Caudate nucleus (tissue), 63 donors: ENCODE measurements at places on chromosomes 12 and 14.

DNA sequence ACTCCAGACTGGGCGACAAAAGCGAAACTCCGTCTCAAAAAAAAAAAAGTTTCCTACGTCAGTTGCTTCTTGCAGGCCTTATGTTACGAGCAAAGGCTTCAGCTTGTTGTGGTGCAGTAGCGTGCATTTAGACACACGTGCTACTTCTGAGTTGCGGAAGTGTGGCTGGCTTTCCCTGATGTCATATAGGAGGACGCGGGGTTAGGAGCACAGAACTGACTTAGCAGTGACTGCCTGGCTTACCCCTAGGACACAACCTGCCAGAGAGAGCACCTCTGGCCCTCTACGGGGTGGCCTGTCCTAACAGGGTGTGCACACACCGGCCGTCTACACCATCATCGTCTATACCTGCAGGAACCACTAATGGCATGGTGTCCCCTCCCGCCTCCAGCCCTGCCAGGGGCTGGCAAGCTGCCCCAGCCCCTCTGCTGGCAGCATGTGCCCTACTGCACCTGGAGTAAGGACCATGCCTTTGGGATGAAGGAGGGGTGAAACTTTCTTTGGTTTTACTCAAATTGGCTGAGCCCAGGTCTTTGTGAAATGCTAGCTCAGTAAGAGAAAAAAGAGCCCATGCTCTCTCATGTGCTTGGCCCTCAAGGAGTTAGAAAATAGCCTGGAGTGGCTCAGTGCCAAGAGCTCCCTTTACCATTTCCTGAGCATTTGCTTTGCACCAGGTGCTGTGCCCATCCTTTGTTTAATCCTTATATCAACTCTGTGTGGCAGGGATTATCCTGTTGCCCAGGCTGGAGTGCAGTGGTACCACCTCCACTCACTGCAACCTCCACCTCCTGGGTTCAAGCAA lies 1.7 kb upstream of the GPR68 start:
- no peak for DNase-seq

- DNase-seq = no peak
Measured at GRCh38 chr14:24247422-24247821, 5.0 kb upstream of the TINF2 start.

DNA sequence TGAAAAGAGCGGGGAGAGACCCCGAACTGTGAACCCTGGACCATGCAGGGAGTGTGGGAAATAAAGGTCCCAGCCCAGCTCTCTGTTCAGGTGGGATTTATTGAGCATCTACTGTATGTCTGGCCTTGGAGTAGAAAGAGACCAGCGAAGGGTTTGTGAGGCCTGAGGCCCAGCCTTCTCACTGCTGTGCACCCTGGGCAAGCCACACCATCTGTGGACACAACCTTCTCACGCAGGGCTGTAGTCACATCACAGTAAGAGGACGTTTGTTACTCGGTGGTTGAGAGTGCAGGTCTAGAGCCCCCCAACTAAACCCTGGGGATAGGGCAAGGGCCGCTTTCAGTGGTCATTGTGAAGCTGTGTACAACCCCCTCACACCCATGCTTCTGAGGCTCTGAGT lies 18.2 kb downstream of the FAM222A start:
- no peak for DNase-seq

DNA sequence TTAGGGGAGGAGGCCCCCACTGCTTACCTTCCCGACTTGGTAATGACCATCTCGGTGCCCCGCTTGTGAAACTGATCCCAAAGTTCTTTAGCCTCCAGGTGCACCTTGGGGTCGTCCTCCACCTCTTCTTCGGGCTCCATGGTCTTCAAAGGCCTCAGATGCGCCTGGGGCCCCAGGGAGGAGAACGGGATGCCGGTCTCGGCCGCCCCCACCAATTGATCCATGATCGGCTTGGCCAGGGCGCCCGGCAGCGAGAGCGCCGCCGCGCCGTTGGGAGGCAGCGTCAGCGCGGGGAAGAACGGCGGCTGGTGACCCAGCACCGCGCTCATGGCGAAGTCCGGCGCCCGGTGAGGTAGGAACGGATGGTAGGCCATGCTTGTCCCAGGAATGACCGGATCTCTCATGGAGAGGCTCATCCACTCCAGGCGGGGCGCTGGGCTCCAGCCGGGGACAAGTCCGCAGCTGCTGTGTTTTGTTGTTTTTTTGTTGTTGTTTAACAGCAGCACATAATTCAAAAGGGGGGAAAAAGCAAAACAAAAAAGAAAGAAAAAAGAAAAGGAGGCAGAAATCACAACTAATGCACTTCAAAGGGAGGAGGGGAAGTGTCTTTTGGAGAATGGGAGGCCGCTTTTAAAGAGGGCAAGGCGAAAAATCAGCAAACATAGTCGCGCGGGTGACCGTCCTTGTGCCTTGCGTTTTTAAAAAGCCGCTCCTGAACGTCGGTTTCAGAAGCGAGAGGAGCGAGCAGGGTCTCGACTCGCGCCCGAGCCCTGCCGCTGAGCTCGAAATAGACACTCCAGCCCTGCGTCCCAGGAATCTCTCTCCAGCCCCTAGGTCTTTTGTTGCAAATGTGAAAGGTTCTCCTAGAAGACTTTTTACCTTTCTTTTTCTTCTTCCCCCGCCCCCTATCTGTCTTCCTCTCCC lies 928 bp downstream of the TBX3 start:
- DNase-seq = no peak

DNA sequence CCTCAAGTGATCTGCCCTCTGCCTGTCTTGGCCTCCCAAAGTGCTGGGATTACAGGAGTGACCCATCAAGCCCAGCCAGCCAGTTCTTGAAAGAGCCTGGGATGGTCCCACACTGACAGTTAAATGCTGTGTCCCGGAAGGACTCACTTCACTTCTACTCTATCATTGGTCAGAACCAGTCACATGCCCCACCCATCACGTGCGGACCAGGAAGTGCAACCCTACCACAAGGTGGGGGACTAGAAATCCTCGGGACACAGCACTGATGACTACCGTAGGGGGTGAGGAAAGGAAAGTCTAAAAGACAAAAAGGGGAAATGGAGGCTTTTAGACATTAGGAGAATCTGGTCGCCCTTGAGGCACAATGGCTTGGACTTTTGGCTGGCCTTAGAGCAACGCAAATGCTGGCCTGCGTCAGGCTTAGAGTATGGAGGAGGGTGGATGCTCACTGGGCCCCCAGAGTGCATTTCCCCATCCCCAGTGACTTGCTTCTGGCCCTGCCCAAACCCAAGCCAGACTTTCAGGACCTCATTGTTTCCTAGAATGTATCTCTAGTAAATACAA lies 207.7 kb downstream of the TTC8 start:
- no peak for DNase-seq

DNA sequence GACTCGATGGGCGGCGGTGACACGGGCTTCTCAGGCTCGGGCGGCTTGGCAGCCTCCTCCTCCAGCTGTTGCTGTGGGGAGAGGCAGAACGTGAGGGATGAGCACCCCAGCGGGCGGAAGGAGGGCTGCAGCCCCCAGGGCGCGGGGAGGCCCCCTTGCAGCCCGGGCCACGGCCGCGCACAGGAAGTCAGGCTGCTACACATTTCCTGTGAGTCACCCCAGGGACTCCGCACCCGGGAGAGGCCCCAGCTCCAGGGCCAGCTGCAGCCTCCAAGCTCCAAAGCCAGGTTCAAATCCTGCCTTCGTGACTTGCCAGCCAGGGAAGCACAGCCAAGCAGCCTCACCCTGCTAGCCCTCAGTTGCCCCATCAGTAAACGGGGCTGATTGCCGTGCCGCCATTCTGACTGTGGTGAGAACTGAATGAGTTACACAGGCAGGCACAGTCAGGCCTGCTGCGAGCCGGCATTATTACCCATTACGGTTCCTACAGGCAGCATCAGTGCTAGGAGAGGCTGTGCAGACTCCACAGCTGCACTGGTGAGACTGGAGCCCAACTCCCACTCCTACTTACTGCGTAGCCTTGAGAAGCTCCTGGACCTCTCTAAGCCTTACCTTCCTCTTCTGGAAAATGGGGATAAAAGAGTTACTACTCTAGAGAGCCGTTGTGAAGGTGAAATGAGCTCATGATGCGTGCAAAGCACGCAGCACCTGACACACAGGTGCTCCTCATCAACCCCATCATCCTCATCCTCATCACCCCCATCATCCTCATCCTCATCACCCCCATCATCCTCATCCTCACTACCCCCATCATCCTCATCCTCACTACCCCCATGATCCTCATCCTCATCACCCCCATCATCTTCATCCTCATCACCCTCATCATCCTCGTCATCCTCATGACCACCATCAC lies 100.9 kb downstream of the NCOR2 start:
- DNase-seq = no peak

- no peak for DNase-seq
Measured at GRCh38 chr12:201361-201760, 12.6 kb downstream of the SLC6A12 start.

GRCh38 chr12:3376779-3377455 lies 114.1 kb upstream of the PRMT8 start:
- no peak for DNase-seq

DNA sequence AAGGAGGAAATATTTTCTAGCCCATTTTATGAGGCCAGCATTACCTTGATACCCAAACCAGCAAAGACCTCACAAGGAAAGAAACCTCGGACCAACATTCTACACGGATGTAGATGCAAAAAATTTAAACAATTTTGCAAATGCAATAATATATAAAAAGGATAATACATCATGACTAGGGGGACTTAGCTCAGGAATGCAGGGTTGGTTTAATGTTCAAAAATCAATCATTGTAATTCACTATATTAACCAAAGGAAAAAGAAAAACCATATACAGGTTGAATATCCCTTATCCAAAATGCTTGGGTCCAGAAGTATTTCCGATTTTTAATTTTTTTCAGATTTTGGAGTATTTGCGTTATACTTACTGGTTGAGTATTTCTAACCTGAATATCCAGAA lies 33.0 kb downstream of the TPCN1 start:
- no peak for DNase-seq

DNA sequence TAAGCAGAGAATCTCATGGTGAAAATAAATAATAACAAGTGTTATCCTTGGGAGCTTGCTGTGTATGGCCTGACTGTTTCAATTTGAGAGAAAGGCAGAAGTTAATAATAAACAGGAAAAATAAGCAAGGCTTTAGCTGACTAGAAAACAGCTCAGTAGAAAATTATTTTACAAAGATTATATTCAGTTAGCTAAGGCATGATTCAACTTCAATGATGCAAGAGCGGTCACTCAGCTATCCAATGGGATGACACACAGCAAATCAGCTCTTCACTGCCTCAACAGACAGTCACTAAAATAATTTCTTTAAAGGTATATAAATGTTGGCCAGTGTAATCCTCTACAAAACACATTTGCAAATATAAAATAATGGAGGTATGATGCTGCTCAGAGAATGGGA lies 18.6 kb downstream of the GSTZ1 start:
- no peak for DNase-seq

GRCh38 chr12:124279315-124279714 lies 15.6 kb upstream of the RFLNA start:
- DNase-seq = no peak

DNA sequence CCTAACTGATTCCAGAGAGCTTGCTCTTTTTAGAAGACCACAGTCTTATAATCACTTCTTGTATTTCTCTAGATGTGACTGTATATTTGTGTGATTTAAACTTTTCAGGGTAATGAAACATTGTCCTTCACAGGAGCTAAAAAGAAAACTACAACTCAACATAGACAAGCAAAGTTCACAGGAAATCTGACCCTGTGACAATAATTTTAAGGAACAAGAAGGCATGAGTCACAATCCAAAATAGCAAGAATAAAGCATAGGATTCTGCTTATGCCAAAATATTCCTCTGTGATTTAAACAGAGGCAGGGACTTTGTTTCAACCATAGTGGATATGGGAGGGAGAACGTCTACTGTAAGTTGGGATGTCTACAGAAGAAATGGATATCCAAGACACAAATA lies 44.3 kb downstream of the GPR65 start:
- DNase-seq = no peak

DNA sequence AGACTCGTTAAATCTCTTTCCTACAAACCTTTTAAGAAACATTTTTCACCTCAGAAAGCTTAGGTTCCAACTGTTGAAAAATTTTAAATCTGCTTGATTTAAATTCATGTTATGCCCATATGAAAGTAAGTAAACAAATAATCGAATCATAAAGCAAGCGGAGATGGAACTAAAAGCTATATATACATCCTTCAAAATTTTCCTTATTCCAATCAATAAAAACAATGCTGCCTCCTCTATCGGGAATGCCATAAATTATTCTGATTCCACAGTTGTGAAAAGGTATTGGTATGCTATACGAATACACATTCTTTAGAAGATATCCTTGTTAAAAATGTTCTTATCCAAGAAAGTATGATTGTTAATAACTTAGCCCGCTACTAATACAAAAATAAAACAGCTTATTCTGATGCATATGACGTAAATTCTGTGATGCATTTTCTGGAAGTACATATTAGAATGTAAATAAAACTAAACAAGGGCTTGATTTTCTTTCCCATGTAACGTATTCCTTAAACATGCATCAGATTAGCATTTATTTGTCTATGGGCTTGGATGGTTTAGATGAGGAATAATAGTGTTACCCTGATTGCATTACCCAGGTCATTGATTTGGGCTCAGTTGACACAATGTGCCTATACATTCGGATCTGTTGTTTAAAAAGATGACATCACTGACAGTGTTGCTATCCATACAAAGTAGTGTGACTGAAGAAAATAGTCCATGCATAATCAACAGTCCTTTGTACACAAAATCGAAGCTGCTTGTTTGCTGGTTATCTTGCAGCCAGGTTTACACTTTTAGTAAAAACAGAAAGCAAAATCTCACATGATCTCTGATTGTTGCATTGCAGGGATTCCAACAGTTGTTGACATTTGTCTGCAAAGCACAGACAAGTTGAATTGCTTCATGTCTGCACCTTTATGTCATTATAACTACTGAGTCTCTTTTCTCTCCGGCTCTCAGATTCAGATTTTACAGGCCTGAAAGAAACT lies 656 bp upstream of the DTD2 start:
- DNase-seq = no peak

DNA sequence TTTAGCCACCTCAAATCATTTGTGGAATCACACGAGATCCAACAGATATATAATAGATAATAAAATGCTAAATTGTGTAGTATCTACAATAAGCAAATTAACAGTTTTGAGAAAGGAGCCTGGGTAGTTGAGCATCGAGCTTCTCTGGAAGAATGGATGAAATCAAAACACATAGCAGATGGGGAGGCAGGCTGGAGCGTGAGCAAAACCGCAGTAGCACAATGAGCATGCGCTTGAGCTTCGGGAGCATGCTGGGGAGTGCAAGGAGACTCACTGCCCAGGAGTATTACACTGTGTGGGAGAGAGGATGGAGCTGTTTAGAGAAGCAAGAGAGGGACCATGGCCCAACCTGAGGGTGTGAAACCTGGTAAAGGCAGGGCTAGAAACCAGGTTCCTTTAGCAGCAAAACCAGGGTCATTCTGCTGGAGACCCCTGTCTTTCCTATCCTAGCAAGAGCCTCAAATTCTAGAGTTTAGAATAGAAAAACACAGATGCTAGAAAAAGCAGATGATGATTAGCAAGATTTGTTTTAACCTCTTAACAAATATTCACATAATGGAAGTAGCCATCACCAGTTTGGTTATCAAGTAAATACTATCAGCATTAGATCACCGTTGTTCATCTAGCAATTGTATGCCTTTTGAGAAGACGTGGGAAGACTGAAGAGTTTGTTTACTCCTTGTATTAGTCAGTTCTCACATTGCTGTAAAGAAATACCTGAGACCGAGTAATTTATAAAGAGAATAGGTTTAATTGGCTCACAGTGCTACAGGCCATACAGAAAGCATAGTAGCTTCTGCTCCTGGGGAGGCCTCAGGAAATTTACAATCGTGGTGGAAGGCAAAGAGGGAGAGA lies 484.8 kb downstream of the EGLN3 start:
- no peak for DNase-seq

- DNase-seq = no peak
Measured at GRCh38 chr12:108394196-108394595, 55.1 kb upstream of the CMKLR1 start.

- no peak for DNase-seq
Measured at GRCh38 chr12:57764662-57765002, 2.2 kb downstream of the CYP27B1 start.
